ENCODE measurements at places on chromosomes 6 and 20.

GRCh38 chr6:48150701-48151100, 39.7 kb upstream of the PTCHD4 start:
- DNase-seq, result no peak

DNA sequence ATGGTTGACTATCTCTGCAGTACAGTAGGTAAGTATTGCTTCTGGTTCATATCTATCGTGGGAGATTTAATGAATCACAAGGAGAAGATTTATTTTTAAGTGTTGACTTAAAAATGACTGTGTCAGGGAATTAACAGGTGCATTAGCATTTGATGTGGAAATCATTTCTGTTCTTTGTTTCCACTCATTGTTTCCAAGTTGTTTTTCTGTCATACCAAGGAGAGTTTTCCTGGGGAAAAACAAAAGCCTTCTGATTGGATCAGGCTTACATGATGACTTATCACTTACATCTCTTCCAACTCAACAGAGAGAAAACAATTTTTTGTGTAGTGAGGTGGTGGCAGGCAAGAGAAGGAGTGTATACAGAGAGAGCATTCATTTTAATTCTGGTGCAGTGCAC, 686.4 kb downstream of the HTR1B start:
- DNase-seq, result no peak

GRCh38 chr20:49973981-49974380, 8.8 kb upstream of the SNAI1 start:
- no peak for DNase-seq

GRCh38 chr6:52312461-52312860, 27.9 kb upstream of the MCM3 start:
- no peak for DNase-seq

- no peak for DNase-seq
These were observed 11.4 kb upstream of the COL9A1 start for GRCh38 chr6:70314296-70314695.

DNA sequence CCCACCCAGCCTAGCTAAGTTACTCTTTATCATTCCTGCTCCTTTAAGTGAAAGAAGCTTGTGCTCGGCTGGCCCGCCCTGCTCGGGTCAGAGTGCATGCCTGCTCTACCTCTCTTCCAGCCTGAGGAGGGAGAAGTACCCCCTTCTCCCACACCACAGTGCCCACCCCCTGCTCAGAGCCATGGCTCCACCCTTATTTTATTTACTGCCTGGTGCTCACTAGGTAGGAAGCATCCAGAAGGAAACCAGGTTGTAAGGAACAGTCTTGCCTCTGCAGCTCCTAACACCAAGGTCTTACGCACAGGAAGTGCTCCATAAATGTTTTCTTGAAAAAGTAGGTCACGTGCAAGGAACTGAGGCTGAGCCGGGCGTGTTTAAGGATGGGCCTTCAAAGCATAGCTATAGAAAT, 105.7 kb upstream of the SNX9 start:
- no peak for DNase-seq

GRCh38 chr6:135412761-135413160, 84.8 kb downstream of the AHI1 start:
- DNase-seq, result no peak

GRCh38 chr6:51963980-51964379, 123.4 kb downstream of the PKHD1 start:
- DNase-seq, result no peak

DNA sequence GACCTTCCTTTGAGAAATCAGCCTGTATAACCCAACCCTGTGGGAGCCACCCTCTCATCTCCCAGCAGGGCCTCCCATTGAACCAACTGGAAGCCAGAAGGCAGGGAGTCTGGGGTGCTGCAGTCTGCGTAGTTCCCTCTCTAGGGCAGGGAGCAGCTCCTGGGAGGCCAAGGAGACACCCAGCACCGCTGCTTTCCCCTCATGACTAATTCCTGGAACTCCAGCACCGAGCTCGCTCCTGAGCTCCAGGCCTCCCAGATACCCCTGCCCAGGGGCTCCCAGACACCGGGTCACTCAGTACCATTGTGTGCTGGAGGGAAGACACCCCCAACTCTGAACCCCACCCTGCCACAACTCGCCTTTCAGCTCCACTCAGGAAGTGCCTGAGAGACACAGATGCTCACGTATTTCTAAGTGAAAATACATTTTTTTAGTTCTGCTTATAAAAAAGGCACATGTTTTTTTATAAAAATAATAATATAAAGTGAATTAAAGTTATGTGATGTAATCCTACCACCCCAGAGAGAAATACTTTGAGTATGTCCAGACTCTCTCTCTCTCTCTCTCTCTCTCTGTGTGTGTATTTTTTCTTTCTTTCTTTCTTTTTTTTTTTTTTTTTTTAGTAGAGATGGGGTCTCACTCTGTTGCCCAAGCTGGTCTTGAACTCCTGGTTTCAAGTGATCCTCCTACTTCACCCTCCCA, 17.5 kb downstream of the PIM1 start:
- DNase-seq, result no peak

GRCh38 chr6:44156494-44157151, 2.0 kb upstream of the CAPN11 start:
- peak; percentile 78 for DNase-seq

DNA sequence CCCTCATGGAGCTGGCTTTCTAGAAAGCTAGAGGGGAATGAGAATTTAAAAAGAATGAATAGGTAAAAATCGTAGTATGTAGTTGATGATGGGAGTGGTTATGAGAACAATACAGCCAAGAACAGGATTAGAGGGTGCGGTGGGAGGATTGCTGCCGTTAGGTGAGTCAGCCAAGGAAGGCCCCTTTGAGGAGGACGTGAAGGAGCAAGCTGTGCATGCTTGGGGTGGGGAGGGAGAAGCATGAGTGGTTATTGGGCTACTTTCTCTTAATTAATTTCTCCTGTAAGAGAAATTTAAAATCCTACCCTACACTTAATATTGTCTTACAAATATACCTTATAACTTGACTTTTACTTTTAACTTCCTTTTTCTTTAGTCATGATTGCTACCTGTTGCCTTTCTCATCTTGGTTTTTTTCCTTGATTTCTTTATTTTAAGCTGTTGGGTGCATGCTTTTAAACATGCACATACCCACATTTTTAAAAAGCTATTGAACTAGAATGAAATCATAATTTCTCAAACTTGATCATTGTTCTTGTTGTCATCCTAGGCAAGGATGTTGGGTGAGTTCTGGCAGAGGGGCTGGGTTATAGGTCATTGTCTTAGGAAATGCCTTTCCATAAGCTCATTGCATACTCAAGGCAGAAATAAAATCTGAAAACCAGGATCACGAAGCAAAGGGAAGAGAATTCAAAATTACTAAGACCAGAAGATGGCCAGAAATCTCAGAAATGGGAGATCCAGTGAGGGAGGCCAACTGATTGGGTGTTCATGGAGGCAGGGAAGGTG, 114.5 kb downstream of the TCP11 start:
- no peak for DNase-seq

GRCh38 chr6:129184808-129185366, 301.9 kb downstream of the LAMA2 start:
- no peak for DNase-seq
